ENCODE measurements at places on chromosomes 12 and 14.

- no peak for DNase-seq
Observed at GRCh38 chr14:76208340-76208739, 56.6 kb downstream of the GPATCH2L start.

- peak; percentile 71 for DNase-seq
Observed at GRCh38 chr14:30034152-30034551, 106.5 kb upstream of the PRKD1 start.

- DNase-seq = no peak
Observed at GRCh38 chr14:75979648-75980565, 1.9 kb downstream of the TGFB3 start.

GRCh38 chr14:71384007-71384845 is 477.0 kb downstream of the PCNX1 start:
- no peak for DNase-seq

- peak; percentile 85 for DNase-seq
Observed at GRCh38 chr14:35533357-35534207, at the start of gene INSM2. Gene INSM2, plus strand, starts transcription at chr14:35534164. Its CDS starts 89 bp downstream, at chr14:35534253.

DNA sequence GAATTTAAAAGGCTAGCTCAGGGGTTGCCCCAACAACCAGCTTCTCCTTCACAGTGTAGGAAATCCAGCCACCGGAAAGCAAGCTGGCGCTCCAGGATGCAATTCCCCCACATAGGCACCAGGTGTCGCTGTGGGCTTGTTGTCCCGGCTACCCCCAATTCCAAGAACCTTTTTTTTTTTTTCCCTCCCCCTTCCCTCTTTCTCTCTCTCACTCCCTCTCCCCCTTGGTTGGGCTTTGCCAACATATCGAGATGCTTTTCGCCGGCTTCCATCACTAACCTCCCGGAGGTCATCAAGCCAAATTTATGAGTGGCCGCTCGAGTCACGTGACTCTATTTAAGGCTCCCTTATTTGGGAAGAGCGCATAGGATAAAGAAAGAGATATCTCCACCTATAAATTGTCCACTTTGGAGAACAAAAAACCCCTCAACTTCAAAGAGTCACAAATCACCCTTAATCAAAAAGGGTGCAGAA is at the start of gene HOXC5:
Gene HOXC5 (plus strand): TSS at position 424 of the 474 bp plus-strand sequence. CDS start 73 bp downstream, outside the sequence.
- DNase-seq = peak; percentile 92

DNA sequence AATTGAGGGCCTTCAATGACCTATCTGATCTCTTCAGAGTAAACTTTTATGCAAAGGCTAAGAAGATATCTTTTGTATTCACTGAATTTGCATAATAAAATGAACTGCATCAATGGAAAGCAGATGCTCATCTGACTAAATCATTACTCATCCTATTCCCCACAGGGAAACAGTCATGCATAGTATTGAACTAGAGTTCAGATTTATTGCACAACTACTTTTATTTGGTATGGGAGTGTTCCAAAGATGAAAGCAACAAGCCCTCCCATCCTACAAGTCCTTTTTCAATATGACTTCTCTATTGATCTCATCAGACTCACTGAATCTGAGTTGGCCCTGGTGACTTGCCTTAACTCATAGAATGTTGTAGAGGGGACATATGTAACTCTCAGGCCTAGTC is 159.8 kb downstream of the KITLG start:
- no peak for DNase-seq

GRCh38 chr12:122920687-122921086 is 24.8 kb upstream of the VPS37B start:
- DNase-seq = no peak

DNA sequence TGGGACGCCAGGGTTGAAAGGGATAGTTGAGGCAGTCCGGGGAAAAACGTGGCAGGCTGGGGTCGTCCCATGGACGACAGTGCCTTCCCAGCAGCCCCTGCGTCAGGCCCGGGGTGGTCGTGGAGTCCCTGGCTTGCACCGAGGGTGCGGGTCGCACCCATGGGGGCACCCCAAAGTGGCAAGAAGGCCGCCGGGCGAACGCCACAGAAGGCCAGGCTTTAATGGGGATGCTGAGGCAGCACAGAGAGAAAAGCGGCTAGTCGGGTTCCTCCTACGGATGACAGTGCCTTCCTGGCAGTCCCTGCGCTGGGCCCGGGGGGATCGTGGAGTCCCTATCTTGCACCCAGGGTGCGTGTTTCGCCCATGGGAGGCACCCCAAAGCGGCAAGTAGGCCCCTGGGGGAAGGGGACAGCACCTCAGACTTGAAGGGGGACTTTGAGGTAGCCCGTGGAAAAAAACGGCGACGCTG is 158.6 kb upstream of the ALG10B start:
- no peak for DNase-seq

DNA sequence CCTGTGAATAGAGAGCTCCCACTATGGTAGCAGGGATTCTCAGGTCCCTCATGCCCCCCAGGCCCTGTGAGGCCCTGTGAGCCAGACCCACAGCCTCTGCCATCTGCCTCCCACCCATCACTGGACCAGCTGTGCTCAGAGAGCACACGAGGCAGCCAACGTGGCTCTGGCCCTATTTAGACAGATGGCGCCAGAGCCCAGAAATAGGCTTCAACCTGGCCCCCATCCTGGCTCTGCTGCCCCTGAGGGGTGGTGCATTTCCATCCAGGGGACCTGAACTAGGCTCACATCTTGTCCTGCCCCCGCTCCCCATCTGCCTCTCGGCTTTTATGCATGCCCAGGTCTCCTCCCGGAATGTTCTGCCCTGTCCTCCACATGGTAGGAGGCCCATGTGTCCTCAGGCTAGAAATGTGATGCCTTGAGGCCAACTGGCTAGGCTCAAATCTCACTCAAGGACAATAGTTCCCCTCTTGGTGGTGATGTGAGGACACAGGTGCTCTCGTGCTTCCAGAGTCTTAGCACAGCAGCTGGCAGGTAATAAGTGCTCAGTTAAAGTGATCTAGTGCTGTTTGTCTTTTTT is 18.9 kb downstream of the TMEM63C start:
- no peak for DNase-seq

DNA sequence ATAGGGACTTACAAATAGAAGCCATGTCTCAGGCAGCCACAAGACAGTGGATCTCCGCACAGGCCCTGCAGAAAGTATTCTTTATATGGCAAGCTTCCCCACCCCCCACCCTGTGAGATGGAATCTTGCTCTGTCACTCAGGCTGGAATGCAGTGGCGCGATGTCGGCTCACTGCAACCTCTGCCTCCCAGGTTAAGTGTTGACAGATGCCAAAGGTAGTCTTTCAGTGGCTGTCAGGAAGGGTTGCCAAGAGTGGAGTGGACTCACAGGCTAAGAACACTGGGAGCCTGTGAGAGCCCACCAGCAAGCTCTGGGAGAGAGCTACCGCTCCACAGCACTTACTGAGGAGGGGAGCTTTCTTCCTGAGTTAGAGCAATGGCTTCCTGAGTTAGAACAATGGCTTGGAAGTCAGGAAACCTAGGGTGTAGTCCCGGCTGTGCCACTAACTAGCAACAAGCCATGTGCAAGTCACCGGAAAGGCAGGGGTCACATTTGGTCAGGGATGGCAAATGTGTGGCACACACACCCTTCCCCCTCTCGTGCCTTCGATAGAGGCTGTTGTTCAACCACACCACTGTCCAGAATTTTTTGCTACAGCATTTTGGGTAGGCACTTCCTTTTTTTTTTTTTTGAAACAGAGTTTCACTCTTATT is 2.6 kb downstream of the RNASE1 start:
- DNase-seq = no peak

GRCh38 chr14:28097585-28097984 is 669.0 kb upstream of the FOXG1 start:
- no peak for DNase-seq

- no peak for DNase-seq
Observed at GRCh38 chr12:46998811-46999368, 80.5 kb upstream of the PCED1B start.

GRCh38 chr12:104312202-104312601 is 8.7 kb downstream of the EID3 start:
- DNase-seq = no peak

DNA sequence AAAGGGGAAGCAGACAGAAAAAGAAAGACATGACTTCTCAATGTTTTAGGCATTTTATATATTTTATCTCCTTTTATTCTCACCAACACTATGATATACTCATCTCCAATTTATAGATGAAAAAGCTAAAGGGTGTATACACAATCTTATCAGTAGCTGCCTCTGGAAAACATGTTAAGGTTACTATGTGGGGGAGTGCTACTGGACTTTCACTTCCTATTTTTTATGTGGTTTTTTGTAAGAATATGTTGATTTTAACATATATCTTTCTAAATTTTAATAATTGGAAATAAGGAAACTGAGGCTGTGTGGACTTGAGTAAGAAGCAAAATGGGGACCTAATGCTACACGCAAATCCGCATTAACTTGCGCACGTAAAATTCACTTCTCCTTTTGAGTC is 99.6 kb upstream of the PDE3A start:
- no peak for DNase-seq

DNA sequence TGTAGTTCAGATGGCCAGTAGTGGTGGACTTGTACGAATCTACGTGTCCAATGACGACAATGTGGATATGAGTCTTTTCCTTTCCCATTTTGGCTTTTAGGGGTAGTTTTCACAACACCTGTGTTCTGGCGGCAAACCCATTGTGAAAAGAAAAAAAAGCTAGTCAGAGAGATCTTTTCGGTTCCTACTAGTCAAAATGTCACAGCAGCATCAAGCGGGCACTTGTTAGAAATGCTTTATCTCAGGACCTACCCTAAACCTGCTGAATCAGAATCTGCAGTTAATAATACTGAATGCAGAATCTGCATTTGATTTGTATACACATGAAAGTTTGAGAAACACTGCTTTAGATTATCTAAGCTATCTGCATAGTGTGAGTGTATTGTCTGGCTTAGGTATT is 18.3 kb downstream of the AEBP2 start:
- DNase-seq = no peak

GRCh38 chr14:100076133-100076532 is 10.9 kb downstream of the EVL start:
- DNase-seq = no peak

DNA sequence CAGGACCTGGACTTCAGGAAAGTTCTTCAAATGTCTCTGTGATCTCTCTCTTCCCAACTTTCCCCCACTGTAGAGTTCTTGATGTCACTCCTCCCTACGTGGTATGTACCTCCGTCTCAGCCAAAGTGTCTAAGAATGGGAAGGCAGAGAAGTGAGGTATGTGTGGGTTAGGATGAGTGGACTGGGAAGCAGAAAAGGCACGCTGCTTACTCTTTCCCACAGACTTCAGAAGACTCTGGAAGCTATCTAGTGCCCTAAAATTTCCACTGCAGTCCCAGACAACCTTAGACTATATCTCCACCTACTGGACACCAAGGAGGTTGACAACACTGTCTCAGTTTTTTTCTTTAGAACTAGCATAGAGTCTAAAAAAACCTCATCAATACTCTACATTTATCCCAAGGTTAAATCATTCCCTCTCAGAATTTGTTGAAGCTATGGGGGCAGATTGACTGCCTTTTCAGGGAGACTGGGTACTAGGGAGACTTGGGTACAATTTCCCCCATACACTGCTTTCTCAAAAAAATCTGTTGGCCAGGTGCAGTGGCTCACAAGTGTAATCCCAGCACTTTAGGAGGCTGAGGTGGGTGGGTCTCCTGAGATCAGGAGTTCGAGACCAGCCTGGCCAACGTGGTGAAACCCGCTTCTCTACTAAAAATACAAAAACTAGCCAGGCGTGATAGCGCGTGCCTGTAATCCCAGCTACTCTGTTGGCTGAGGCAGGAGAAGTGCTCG is 20.6 kb upstream of the ITGA5 start:
- peak; percentile 66 for DNase-seq

GRCh38 chr14:36515896-36516718 is 3.9 kb downstream of the NKX2-1 start:
- peak; percentile 89 for DNase-seq

GRCh38 chr12:71581206-71581605 is 82.4 kb downstream of the ZFC3H1 start:
- no peak for DNase-seq

DNA sequence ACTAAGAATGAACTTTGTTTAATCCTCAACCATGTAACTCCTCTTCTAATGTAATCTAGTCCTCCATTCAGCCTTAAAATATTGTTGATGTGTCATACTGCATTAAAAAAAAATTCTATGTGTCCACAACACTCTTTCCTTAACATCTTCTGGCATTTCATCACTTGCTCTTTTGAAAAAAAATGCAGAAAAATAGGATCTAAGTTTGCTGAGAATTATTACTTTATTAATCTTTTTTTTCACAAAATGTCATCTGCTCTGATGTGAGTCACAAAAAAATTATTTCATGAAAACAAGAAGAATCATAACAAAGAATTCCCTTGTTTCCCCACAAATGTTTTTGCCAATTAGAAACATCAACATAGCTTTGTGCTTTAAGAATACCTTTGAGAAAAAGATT is 410.1 kb upstream of the MGAT4C start:
- no peak for DNase-seq

- no peak for DNase-seq
Observed at GRCh38 chr14:103653805-103654204, 24.8 kb downstream of the KLC1 start.
